Renal cortex interstitium (tissue), 15 donors: ENCODE measurements at places on chromosomes 3 and 15. TPM values are rescaled to one million over a fixed set of nuclear protein-coding genes. Genes with fewer than 3 reads are reported as not detected.

The NOX5 gene
- 0.65 TPM for polyA plus RNA-seq

- DNase-seq = peak; percentile 71
These were observed 408.9 kb upstream of the THBS1 start for GRCh38 chr15:39171944-39172368.

The ZNF80 gene
- polyA plus RNA-seq = not detected

DNA sequence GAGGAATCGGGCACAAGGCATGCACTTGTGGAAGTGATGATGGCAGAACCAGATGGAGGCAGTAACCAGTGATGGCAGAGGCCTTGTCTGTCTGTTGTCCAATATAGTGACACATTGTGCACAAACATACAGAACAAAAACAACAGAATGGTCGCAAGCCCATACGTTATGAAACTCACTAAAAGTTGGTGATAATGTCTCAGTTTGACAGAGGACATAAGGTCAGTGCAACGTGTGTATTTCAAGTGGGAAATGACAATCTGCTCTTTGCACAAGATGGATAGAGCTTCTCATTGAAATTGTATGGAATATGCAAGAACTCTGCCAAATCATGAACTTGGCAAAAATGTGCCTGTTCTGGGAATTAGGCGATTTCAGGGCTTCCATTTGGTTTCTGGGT lies 169.2 kb downstream of the EPHB1 start:
- no peak for DNase-seq

The CFAP100 gene
- 1.1 TPM for polyA plus RNA-seq

GRCh38 chr15:77538027-77538451 lies 94.7 kb downstream of the LINGO1 start:
- no peak for DNase-seq

GRCh38 chr15:77186594-77187011 lies 115.7 kb upstream of the TSPAN3 start:
- no peak for DNase-seq

DNA sequence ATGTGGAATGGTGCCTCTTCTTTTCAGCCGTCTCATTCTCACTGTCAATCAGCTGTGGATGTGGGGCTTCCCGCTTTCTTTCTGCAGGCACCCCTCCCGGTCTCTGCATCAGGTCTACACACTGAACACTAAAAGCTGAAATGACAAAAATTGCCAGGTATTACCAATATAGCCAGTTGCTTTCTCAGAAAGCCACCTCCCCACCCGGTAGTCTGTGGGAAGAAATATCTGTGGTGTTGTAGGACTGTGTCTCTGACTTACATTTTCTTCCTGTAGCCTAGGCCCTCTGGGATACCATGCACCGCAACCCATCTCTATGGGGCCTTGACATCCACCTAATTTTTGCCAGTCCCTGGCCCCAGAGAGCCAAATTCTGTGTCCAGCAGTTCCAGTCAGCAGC lies 19.2 kb upstream of the EPHB1 start:
- no peak for DNase-seq

The ERICH6 gene
- polyA plus RNA-seq = 0.78 TPM

GRCh38 chr3:68306571-68306970 lies 625.8 kb downstream of the TAFA4 start:
- DNase-seq = peak; percentile 78

The SERINC4 gene
- 0.49 TPM for polyA plus RNA-seq

DNA sequence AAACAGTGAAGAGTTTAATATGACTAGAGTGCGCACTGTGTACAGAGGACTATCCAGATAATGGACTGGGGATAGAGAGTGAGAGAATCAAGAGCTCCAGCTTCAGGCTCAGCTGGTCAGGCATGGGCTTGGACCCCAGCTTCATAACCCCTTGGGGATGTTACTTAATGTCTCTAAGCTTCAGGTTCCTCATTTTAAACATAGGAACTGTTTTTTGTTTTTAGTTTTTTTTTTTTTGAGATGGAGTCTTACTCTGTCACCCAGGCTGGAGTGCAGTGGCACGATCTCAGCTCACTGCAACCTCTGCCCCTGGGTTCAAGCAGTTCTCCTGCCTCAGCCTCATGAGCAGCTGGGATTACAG lies 9.9 kb upstream of the BRPF1 start:
- no peak for DNase-seq

The INSYN1 gene
- 22.8 TPM for polyA plus RNA-seq

The MUC13 gene
- polyA plus RNA-seq = 0.83 TPM

DNA sequence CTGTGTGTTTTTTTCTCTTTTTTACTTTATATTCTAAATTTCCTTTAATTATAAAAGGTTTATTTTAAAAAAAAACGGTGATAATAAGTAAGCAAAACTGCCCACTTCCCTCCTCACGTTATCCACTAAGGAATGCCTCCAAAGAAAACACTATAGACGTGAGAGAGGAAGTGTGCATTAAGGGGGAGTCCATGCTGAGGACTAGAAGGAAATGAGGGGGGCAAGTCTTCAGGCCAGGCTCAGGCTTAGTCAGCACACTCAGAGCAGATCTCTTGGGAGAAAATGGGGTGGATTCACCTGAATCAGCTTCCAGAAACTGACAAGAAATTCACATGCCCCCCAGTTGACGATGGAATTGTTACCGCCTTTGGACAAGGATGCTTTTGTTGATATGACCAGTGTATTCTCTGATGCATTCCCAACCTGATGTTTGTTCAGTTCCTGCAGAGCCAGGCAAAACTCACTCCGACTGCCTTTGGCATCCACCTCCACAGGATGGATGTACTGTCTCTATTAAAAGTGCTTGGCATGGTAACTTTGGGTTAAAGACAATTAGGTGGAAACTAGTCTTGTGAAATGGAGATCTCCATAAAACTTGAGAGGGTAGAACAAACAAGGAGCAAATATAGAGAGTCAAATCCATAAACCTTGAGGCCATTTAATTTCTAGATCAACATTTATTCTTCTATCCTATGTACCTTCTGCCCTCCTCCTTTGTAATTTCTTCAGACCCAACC lies 167.8 kb downstream of the MYRIP start:
- no peak for DNase-seq

The ZNF660 gene
- polyA plus RNA-seq = 18.2 TPM

DNA sequence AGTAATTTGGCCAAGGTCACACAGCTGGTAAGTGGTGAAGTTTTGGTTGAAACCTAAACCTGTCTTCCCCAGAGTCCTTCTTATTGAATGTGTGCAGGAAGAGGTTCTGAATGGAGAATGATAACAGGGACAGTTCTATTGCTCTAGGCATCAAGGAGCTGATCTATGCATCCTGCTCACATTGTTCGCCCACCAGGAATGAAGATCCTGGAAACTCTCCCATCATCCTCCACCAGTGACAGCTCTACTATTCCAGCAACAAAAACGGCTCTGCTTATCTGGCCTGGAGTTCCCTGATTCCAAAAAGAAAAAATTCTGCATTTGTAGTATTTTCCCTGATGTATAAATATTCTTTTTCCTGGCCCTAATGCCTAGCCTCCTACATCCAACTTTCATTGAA lies 16.4 kb upstream of the TNFAIP8L3 start:
- DNase-seq = no peak

DNA sequence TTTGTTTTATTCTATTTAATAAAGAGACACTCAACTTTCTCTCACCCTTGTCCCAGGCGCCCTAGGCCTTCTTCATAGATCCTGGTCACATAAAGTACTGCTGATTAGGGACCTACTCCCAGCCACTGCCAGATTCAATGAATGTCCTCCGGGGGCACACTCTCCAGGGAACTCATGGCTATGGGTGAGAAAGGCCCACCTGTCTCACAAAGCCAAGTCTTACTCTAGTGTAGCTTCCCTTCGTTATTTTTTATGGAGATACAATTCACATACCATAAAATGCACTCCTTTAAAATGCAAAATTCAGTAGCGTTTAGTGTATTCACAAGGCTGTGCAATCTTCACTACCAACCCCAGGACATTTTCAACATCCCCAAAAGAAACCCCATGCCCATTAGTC lies 87.8 kb downstream of the ADCY5 start:
- DNase-seq = no peak

DNA sequence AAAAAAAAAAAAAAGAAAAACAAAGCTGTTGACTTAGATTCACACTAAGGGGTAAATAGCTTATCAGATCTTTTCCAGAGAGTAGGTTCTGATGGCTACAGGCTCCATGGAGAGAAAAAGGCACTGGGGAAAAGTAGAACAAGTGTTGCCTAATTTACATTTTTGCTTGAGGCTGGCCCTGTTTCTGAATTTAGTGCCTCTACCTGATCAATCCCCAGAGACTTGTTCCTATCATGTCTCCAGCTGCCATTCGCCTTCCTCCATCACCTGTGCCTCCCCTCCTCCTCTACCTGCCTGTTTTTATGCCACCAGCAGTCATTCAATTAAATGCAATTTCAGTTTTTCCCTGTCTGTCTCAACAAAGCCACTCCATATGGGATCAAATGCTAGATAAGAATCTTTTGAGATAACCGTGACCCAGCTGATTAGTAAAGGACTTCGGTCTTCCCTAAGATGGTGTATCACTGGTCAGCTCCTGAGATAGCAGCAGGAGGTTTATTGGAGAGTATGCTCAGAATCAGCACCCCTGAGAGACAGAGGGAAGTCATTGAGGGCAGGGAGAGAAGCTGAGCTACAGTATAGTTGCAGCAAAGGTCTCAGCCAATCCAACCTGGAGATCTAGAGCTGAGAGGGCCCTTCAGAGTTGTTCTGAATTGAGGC lies 88.1 kb upstream of the GADL1 start:
- no peak for DNase-seq

DNA sequence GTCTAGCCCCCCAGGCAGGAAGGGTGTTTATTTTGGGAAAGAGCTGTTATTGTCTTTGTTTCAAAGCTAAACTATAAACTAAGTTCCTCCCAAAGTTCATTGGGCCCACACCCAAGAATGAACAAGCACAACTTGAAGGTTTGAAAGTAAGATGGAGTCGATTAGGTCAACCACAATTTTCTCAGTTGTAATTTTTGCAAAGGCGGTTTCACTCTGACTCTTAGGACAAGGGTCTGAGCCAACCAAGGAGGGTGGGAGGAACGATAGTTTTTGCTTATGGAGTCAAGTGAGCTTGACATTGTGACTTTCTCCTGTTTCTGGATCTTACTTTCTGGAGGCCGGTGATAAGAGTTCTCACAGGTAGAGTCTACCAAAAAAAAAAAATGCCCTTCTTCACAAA lies 5.8 kb upstream of the ZNF770 start:
- DNase-seq = no peak

GRCh38 chr3:8739757-8740504 lies 6.3 kb downstream of the CAV3 start:
- DNase-seq = no peak

GRCh38 chr3:85864896-85865295 lies 906.1 kb downstream of the CADM2 start:
- DNase-seq = no peak

DNA sequence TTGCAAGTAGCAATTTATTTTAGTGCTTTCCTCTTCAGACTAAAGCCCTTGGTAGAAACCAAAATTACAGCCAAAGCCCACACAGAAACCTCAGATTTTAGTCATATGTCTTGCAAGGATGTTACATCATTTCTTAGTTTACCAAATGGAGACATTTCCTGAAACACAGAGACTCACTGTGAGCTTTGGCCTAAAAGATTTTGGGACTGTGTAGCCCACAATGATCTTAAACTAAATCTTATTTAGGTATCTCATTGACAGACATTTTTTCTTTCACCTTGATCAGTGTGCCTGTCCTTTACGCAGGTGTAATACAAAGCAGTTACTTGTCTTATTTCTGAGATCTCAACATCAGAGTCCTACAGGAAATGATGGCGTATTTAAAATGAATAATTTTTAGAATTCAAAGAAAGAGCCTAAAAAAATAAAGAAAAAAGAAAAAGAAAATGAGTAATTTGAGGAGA lies 27.8 kb upstream of the AP4E1 start:
- no peak for DNase-seq

- DNase-seq = no peak
These were observed 65.4 kb upstream of the ITGA11 start for GRCh38 chr15:68497206-68497910.

- DNase-seq = no peak
These were observed 133.6 kb downstream of the TIGIT start for GRCh38 chr3:114427285-114428043.

The TUSC7 gene
- not detected for polyA plus RNA-seq

GRCh38 chr3:47365213-47366153 lies 15.3 kb upstream of the PTPN23 start:
- DNase-seq = no peak

The PLA2G4D gene
- polyA plus RNA-seq = 0.03 TPM

- no peak for DNase-seq
These were observed 71.2 kb downstream of the RYK start for GRCh38 chr3:134179508-134179907.

DNA sequence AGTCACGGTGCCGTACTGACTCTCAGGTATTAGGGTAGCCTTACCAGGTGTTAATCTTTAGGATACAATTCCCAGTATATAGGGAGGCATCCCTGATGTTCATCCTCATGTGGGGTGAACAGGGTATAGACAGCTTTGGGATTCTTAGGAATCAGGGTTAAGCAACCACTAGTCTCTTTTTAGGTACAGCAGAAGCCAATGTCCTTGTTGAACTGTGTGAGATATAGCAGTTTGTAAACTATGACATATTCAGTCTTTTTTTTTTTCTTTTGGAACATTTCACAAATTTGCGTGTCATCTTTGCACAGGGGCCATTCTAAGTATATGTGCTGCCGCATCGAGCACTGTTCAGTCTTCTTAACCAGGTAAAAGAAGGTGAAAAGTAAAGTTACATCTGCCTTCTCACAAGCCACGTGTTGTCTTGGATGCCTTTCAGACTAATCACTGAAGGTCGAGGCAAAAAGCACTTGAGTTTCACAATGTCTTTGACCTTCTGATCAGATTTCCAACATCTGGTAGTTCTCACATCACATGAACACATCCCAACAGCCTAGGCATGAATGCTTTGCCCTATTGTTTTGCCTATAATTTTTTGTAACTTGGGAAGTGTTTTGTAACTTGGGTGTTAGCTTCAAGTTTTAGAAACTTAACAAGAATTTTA lies 17.2 kb downstream of the TSEN2 start:
- no peak for DNase-seq
